ENCODE measurements at places on chromosomes 16 and 17.

GRCh38 chr17:8832711-8833352 is 33.7 kb upstream of the MFSD6L start:
- peak; percentile 86 for DNase-seq

GRCh38 chr16:53973021-53973420 is 269.1 kb downstream of the FTO start:
- no peak for DNase-seq

DNA sequence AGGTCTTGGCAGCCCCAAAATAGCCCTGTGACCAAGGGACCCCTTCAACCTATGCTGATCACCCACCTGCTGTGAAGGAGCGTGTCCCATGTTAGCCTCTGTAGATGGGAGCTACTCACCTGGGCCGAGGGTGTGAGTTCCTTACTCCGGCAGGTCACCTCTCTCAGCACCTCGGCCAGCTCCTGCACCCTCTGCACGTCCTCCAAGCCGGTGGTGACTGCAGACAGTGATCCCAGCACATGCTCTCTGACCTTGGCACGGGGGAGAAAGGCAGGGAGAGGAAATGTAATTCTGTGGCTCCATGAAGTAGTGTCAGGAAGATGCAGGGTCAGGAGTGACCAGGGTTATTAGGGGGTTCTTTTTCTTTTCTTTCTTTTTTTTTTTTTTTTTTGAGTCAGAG is 67.7 kb upstream of the BCO1 start:
- no peak for DNase-seq

- peak; percentile 94 for DNase-seq
These were observed 68.8 kb downstream of the CMIP start for GRCh38 chr16:81513204-81514040.

DNA sequence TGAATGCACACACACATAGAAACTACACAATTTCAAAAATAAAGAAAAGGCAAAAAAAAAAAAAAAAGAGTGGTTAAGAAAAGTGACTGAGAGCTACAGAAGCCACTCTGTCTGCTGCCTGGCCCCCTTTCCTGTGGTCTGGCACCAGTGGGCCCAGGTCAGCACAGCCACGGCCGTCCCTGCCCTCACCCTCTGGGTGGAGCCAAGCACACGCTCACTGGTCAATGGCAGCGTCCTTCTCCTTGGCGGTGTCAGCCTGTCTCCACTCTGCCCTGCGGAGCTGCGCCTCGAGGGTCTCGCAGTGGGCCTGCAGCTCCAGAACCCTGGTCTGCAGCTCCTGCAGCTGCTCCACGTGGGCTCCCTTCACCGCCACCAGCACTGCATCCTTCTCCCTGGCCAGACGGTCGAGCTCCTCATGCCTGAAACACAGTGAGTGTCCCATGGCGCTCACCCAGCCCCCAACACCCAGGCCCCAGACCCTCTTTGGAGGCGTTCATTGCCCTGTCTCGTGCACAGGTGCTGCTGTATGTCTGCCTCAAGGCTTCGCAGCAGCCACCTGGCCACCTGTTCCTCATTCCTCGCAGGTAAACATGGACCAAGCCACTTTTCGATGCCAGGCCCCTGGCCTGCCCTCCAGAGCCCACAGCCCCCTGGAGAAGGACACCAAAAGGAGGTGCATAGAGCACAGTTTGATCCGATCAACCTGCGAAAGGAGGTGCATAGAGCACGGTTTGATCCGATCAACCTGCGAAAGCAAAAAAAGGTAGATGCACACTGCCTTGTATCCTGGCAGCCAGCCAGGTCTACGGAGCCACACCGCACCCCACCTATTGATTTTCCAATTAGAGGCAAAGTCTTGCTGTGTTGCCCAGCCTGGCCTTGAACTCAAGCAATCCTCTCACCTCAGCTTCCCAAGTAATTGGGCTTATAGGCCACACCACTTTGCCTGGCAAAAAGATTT is 24.4 kb downstream of the CCDC57 start:
- DNase-seq: no peak

DNA sequence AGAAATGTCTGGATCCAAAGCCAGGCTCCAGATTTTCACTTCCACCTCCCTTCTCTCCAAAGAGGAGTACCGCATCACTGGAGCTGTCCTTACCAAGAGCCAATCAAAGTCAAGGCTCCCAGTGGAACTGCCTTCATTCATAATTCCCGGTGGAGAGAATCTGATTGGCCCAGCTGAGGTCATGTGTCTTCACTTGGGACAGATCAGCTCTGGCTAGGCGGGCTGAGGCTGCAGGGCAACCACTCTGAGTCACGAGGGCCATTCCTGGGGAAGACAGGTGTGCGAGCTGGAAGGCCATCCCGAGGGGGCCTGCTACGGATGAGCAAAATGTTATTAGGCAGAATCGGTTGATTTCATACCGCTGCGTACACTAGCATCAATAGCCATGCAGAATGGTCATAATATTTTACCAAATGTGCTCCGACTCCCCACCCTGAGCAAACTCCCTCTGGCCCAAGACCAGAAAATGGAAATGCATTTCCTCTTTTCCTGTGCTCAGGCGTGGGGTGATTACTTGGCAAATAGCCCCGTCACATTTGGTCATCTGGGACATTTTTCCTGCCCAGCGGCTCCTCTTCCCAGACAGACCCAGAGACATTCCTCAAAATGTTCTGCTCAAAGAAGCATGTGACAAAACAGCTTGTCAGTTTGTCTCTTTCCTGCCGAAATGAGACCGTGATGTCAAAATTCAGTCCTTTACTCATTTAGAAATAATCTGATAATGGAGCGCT is 111.1 kb downstream of the AIPL1 start:
- DNase-seq: no peak

GRCh38 chr16:66489818-66490217 is 60.1 kb downstream of the TK2 start:
- peak; percentile 60 for DNase-seq

DNA sequence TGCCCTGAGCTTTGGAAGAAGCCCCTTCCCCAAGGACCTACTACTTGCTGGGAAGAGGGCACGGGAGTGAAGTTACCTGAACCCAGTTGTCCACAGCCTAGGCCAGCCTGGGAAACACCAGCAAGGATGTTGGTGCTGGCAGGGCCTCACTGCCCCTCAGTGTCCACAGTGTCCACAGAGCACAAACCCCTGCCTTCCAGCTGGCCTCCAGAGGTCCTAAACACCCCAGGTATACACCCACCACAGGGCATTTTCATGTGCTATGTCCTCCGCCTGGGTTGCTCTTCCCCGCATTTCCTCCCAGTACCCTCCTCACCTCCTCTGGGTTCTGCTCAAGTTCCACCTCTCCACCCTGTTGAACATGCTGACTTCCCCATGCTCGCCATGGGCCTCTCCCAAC is 4.2 kb upstream of the PEMT start:
- no peak for DNase-seq

- DNase-seq: no peak
These were observed 376.5 kb upstream of the CDH5 start for GRCh38 chr16:65989861-65990604.

GRCh38 chr17:7314719-7315569 is at the start of gene GPS2:
Gene GPS2 (minus strand): TSS chr17:7315360. CDS start chr17:7315052, 308 bp downstream.
- peak; percentile 99 for DNase-seq

- no peak for DNase-seq
These were observed 428.0 kb downstream of the CA10 start for GRCh38 chr17:51730303-51731050.

DNA sequence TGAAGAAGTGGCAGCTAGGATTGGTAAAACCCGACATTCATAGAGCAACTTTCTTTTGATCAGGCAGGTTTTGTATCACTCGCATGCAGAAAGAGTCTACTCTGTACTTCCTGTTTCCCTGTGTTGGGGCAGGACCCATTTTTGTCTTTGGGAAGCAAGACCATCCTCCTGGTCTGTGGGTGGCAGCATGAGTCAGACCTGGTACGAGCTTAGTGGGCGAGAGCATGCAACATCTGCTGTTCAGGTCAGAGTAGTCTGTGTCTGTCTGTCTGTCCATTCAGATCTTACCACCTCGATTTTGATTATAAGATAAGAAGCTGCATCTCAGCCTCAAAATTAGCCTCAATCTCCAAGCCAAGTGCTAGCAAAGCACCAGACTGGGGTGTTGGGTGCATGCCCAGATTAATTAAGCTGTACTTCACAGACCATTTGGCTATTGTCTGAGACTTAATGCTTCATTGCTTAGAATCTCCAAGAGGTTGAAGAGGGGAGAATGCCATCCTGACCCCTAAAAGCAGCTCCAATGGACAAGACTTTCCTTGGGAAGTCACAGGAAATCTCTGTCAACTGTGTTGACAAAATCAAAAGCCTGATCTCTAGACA is 110.9 kb downstream of the XYLT1 start:
- no peak for DNase-seq

DNA sequence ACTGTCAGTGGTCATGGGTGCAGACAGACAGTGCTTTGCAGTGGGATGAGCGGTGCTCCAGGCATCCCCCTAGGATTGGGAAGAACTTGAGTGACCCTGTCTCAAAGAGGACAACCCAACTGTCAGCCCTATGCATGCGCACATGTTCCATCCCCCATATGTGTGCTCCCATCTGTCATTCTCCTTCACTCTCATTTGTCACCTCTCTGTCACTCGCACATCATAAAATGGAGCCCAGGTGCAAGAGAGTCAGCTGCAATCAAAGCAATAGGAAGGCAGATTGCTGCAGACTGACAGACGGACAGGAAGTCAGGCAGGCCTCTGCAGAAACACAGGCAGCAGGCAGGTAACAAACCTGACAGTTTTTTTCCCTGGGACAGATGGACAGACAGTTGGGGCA is 101.8 kb upstream of the CCL1 start:
- DNase-seq: no peak

- DNase-seq: no peak
These were observed 5.0 kb upstream of the SERPINF2 start for GRCh38 chr17:1737531-1738291.

GRCh38 chr17:70171159-70171558 is 1.8 kb downstream of the KCNJ2 start:
- DNase-seq: no peak

GRCh38 chr17:16214190-16215001 is 938 bp downstream of the NCOR1 start:
- DNase-seq: no peak

DNA sequence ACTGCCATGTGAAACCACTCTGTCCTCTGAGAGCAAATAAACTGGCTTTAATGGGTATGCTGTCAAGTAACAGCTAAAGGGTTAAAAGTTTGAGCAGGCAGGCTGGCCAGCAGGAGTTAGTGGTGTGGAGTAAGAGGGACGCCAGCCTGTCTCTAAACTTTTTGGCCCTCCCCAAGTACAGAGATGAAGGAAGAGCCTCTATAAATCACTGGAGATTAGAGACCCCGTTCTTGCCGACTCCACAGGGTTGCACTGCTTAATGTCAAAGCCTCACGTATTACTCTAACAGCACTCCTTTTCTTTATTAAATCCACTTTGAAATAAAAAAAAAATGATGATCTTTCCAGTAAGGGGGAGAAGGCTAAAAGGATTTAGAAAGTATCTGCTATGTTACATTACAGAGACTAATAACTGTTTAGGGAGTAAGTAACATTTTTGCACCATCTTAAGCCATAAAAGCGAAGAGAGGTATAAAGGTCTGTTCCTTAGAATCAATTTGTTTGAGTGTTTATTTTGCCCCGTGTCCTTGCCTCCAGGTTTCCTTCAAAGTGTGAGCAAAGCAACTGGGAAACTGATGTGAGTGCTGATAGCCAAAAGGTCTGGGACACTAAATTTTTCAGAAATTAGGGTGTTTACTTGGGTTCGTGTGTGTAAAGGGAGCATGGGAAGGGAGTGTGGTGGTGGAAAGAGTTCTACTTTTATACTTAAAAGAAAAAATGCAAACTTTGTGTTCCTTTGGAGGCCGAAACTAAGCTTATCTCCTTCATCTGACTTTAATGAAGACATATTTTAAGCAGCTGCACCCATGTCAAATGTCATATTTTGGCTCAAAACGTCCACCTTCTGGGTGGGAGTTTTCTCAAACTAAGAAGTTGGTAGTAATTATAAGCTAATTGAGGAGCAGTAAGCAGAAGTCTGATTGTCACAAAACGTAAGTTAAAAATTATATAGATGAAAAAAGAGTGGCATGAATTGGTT is 109.9 kb upstream of the TBX2 start:
- no peak for DNase-seq

GRCh38 chr17:19641687-19642372 is 6.7 kb upstream of the ALDH3A2 start:
- no peak for DNase-seq

- no peak for DNase-seq
These were observed 622 bp upstream of the KRT28 start for GRCh38 chr17:40800381-40800780.

GRCh38 chr16:9527976-9528375 is 436.5 kb downstream of the HAPSTR1 start:
- no peak for DNase-seq

DNA sequence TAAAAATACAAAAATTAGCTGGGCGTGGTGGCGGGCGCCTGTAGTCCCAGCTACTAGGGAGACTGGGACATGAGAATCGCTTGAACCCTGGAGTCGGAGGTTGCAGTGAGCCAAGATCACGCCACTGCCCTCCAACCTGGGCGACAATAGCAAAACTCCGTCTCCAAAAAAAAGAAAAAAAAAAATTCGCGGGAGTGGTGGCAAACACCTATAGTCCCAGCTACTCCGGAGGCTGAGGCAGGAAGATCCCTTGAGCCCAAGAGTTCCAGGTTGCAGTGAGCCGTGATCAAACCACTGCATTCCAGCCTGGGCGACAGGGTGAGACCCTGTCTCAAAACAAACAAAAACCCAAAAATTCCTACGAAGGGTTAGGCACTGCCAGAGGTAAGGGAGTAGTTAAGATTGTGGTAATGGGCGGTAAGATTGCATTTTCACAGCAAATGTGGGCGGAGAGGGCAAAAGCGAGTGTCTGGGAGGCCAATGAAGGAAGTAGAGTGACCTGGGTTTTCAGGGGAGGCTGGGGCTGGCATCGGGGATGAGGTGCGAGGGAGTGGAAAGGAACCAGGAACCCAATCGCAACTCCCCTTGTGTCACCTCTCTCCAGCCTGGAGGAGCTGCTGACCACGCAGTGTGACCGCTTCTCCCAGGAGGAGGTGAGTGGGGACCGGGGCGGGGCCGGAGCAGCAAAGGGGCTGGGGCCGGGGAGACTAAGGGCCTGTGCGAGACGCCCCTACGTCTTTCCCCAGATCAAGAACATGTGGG is 2.6 kb downstream of the MYL11 start:
- no peak for DNase-seq

- no peak for DNase-seq
These were observed 6.4 kb upstream of the DCAF7 start for GRCh38 chr17:63543822-63544420.

DNA sequence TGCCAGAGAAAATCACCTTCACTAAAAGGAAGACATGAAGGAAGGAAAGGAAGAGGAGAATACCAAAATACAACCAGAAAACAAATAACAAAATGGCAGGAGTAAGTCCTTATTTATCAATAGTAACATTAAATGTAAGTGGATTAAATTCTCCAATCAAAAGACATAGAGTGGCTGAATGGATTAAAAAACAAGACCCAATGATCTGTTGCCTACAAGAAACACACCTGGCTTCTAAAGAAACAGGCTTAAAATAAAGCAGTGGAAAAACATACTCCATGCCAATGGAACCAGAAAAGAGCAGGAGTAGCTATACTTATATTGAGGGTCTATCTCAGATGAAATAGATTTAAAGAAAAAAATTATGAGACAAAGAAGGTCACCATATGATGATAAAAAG is 86.4 kb upstream of the METRNL start:
- no peak for DNase-seq

GRCh38 chr17:57085448-57086068 is 512 bp downstream of the AKAP1 start:
- DNase-seq: peak; percentile 92

GRCh38 chr17:46027048-46027975 is 28.3 kb downstream of the STH start:
- DNase-seq: no peak

- DNase-seq: peak; percentile 98
These were observed at the start of gene CAVIN1 for GRCh38 chr17:42422958-42423712. Gene CAVIN1 (minus strand): TSS chr17:42423256. CDS start chr17:42423097, 159 bp downstream.

GRCh38 chr17:14793237-14793636 is 471.9 kb downstream of the PMP22 start:
- DNase-seq: no peak
